M059J (cell line): ENCODE measurements at places on chromosomes 6 and 20.

DNA sequence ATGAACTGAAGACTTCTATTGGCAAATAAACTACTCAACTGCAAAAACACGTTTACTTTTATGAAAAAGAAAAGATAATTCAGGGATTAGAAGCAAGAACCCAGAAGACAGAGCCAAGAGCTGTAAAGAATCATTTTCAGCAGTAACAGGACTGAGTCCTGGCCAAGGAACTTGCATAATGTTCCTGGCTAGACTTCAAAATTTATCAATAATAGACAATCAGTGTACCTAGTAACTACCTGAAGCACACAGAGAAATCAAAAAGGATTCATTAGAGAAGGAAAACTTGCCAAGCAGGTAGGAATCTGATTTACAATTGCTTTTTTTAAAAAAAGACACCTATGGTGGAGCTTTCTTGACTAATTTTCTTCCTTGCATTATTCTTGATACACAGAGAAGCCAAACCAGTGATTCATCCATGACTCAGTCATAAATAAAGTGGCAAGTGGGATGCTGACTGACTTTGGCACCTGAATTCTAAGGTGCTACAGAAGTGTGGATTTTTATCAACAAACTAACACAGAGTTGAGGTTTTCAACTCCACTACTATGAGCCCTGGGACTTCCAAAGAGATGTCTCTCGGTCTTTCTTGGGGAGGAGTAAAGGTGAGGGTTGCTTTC, 281.3 kb downstream of the BMP7 start:
- DNase-seq: peak; percentile 78

- peak; percentile 62 for DNase-seq
Measured at GRCh38 chr6:127118298-127119101, at the start of gene RSPO3. Gene RSPO3 (plus strand): TSS chr6:127118671. CDS start chr6:127119193, 522 bp downstream.

DNA sequence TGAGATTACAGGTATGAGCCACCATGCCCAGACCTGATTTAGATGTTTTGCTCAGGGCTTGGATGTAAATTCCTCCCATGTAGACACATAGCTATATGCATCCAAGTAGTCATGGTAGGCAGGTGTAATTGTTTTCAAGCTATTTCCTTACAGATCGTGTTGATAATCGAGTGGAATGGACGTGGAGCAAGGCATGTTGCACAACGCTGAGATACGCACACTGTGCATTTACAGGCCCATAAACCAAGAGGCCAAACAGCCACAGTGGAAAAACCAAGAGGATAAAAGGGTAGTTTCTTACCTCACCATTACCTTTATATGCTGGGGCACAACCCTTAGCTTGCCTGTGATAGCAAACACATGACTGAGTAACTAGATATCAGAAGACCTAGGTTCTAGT, 51.0 kb upstream of the ADGRF1 start:
- DNase-seq: no peak

DNA sequence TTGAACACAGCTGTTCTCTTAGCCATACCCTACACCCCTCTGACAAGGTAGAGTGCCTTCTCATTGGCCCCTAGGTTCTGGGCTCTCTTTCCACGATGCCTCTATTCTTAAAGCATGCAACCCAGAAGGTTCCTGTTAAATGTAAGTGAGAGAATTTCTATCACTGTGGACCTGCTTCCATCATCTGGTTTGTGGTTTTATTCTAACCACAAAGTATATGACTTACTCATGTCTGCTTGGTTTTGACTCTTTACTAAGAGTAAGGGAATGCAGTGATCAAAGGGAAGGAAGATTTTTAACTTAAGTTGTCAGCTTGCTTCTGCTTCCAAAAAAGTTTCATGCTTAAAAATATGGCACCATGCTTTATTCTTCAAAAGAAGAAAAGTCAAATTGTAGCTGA, 80.2 kb downstream of the ANKEF1 start:
- peak; percentile 95 for DNase-seq

DNA sequence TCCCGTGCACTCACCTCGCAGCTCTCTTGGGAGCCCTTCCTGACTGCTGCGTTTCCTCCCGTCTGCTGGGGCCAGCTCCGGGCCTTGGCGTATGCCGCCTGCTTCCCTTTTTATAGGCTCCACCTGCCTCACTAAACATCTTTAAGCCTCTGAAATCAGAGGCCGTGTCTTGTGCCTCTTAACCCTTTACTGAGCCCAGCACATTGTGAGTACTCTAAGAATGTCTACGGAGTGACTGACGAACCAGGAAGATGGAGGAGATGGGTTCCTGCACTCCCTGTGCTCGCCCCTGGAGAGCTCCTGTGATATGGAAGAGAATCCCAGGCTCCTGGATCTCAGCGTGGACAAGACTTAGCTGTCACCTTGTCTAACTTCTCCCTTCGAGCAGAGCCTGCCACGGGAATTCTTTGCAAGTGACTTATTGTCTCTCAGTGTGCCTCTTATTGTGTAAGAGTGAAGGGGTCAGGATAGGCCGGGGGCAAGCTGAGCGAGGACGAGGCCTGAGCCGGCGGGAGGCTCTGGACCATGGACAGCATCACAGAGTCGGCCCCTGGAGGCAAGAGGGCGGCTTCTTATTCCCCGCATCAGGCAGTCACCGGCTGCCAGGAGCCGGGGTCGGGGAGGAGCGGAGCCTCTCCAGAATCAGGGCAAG, 70.9 kb upstream of the CCDC167 start:
- no peak for DNase-seq

- DNase-seq: no peak
Measured at GRCh38 chr6:39289490-39289889, 24.7 kb downstream of the KCNK17 start.

GRCh38 chr20:10558635-10559187, 115.1 kb downstream of the JAG1 start:
- DNase-seq: peak; percentile 97

GRCh38 chr6:145257704-145258103, 477.6 kb downstream of the EPM2A start:
- no peak for DNase-seq

DNA sequence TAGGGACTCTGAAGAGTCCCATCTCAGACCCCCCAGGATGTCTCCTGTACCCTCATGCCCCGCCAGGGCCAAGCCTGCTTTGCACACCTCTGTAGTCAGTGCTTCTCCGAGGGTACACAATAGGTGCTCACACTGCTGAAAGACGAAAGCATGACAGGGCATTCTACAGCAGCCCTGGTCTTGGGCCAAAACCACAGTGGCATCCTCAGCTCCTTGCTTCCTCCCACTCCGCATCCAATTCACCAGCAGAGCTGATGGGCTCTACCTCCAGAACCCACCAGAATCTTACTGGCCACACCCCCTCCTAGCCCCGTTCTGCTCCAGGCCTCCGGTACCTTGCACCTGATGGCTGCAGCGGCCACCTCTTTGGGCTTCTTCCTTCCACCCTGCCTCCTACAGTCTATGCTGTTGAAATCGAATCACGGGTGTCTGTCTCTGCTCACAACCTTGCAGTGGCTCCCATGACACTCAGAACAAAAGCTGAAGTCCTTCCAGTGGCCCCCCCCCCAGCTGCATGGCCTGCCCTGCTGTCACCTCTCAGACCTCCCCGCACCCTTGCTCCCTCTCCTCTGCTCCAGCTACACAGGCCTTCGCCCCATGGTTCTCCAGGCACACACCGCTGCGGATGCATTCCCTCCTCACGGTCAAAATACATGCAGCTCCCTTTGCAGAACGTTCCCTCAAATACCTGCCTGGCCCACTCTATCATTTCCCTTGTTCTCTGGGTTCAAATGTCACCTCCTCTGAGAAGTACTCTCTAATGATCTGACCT, 1.2 kb downstream of the ANGPT4 start:
- peak; percentile 59 for DNase-seq

- peak; percentile 93 for DNase-seq
Measured at GRCh38 chr20:44720997-44721784, 6.0 kb downstream of the CCN5 start.

DNA sequence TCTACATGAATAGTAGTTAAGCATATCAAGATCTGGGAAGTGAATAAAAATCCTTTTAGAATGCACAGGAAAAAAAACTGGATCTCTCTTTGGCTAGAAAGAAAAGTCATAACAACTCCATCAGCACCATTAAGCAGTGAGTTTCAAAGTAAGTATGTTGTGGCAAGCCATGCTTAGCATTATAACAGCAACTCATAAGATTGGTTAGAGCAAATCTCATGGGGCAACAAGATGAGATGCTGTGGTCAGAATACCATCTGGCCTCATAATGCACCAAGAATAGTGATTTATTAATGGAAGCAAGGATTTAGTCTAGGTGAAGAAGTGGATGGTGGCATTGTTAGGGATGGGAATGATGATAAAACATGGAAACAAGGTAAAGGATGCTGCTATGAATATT, 159.4 kb downstream of the PHF3 start:
- DNase-seq: no peak

DNA sequence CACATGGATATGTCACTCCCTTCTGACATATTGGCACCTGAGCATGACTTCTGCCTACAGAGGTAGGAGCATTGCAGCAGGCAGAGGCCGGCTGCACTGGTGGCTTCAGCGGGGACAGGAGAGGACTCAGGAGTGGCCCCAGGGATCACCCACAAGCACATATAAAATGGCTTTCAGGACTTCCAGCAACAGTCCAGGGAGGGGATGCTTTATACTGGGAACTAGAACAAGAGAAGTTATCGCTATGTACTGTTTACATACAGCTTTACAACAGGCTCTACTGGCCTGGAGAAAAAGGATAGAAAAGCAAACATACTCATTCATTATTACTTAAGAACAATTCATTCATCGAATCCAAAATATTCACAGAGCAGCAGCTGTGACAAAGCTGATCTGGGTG, 337.8 kb downstream of the THBS2 start:
- DNase-seq: no peak

DNA sequence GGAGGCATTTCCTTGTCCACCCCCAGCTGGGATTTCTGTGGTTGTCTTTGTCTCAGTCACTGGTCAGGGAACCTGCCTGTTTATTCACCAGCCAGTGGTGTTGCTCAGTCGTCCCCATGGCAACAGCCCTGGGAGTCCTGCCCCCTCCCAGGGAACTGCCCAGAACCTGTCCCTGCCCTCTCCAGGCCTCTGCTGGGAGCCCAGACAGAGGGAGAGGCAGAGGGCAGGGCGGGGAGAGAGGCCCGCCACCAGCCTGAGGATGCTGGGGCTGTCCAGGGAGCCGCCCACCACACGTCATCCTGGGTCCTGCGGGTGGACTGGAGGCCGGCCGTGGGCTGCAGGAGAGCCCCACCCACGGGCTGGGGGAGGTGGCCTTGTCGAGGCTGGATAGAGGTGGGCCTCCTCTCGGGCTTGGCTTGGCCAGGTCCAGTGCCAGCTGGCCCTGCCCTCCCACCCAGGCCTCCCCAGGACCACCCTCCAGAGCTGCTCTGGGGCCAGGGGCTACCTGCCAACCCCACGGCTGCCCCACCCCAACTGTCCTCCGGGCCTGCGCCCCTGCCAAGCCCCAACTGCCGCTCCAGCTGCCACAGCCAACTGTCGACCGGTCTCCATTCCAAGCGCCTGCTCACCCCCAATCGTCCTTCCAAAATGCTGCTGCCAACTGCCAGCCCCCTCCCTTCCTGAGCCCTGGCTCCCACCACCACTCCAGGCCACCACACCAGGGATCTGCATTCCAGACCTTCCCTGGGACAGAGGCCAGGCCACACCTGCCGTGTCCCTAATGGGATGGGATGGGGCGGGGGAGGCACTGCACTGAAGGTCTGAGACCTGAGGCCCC, 4.2 kb upstream of the ZBTB46 start:
- DNase-seq: peak; percentile 100

DNA sequence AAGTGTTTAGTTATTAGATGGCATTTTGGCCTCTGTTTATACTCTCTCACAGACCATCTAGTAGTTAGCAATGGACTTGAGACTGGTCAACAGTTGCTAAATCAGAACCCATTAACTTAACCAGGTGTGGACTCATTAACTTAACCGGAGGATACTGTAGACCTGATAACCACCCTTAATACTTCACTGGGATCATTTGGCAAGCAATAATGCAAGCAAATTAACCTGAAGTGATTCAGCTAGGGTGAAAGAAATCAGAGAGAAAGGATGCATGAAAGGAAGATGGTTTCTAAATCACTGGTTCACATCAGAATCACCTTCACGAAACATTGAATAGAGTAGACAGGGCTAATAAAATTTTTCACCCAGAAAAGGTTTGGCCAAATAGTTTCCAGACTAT, 73.3 kb downstream of the TMEM244 start:
- no peak for DNase-seq

GRCh38 chr6:165820934-165821333, 157.9 kb upstream of the PDE10A start:
- DNase-seq: no peak

DNA sequence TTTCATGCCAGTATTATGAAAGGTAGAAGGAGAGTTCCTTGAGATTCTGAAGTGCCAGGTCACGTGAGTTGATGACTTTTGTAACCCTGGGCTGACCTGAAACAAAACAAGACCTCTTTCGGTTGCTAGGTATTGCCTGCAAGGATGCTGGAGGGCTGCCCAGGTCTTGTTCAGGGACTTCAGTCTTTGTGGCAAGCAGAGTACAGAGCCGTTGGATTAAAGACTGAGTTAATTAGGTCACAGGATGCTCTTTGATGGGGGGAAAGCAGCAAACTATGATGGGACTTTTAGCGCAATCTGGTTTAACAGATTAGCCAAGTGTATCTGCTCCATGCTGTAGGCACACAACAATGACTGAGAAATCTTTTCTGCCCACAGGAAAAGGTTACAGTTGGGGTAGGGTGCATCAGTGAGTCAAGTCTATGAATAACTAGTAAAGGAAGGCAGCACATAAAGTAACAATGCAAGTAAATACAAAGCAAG, 12.8 kb upstream of the ELOVL5 start:
- peak; percentile 93 for DNase-seq

GRCh38 chr6:40738551-40739193, 151.5 kb upstream of the LRFN2 start:
- DNase-seq: no peak

GRCh38 chr6:141426400-141426980, 706.2 kb upstream of the GJE1 start:
- peak; percentile 14 for DNase-seq

DNA sequence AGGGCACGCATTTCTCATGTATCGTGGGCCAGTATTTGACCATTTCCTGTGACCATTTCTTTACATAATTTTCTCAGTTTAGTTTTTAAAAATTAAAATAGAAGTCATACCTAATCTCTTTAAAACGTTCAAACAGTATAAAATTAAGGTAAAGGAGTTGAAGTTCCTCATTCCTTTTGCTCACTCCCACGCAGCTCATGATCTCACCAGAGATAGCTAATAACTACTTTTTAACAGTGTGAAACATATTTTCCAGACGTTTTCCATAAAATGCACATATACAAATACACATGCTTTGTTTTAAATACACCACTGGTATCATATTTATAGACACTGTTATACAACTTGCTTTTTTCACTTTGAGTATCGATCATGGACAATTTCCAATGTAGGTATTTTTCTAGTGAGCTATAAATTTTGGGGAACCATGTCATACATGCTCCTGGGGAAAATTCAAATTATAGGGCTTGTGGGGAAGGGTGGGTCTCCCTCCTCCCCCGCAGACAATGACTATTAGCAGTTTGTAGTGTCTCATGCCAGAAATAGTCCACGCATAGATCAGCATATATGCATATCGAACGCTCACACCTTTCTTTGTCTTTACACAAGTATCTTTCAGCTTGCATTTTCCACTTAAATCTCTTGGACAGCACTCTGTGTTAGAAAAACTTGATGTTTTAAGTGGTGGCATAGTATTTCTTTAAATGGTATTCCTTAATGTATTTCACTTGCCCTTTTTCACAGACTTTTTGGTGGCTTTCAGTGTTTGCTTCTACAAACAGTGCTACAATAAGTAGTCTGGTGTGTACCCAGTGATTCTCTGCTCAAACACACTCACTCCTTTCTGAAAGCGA, 145.5 kb upstream of the ZNF217 start:
- DNase-seq: peak; percentile 73
